ENCODE measurements at places on chromosomes 6 and 20.

DNA sequence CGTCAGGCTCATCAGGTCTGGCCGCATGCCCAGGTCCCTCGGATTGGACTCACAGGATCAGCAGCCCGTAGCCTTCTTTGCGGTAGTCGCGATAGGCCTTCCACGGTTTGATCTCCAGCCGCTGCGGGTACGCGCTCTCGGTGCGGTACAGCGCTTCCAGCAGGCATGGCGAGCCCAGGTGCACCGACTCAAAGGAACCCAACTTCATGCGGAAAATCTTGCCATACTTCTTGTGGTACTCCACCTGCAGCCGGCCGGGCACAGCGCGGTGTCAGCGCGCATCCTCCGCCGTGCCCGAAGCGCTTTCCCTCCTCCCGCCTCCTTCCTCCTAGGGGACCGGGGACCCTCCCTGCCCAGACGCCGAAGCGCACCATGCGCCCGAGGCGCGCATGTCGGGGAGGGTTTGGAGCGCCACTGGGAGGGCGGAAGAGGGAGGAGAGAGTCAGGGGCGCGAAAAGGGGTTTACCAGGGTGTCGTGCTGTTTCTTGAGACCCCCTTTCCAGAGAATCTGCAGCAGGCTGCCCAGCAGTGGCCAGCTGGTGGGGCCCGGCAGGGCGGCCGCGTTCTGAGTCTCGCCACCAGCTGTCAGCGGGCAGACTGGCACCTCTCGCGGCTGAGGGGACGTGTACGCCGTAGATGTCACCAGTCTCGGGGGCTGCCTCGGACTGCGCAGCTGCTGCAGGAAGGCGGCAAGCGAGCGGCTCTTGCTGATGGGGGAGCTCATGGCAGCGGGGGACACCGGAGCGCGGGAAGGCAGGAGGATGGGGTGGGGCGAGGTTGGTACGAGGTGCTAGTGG lies 732 bp downstream of the CYP24A1 start:
- no peak for DNase-seq

DNA sequence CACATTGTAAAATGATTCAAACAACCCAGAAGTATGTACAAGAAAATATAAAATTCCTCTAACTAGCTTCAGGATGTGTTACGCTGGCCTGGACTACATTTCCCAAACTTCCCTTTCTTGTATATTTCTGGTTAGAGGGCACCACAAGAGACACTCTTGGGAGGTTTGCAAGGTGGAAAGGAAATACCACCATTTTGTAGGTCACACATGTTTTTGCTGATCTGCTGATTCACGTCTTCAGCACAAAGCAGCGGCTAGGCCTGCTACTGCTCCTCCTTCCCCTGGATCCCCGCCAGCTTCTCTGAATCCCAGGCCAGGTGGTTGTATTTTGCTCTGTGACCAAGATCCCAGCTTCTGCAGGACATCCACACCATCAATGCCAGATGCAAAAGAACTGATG lies 104.2 kb downstream of the AGPAT4 start:
- DNase-seq = no peak

- no peak for DNase-seq
These were observed 69.7 kb downstream of the PSMB1 start for GRCh38 chr6:170483413-170483812.

GRCh38 chr6:131116755-131117360 lies 18.4 kb upstream of the AKAP7 start:
- DNase-seq = peak; percentile 15
